Activated T-helper 1 cell treated with anti-CD3 and anti-CD28 coated beads, Interleukin-2, amount 50 U/mL, for 16 hours (primary cell): ENCODE measurements at places on chromosomes 1 and 21.

- no peak for DNase-seq
Observed at GRCh38 chr1:112449630-112449983, 53.6 kb downstream of the CTTNBP2NL start.

- no peak for DNase-seq
Observed at GRCh38 chr21:38718481-38718880, 87.2 kb upstream of the ETS2 start.

- no peak for DNase-seq
Observed at GRCh38 chr1:44424747-44425146, 19.7 kb downstream of the RNF220 start.

GRCh38 chr1:9235096-9235459, 504 bp downstream of the H6PD start:
- no peak for DNase-seq

- no peak for DNase-seq
Observed at GRCh38 chr21:43835861-43836260, 29.2 kb upstream of the AGPAT3 start.

DNA sequence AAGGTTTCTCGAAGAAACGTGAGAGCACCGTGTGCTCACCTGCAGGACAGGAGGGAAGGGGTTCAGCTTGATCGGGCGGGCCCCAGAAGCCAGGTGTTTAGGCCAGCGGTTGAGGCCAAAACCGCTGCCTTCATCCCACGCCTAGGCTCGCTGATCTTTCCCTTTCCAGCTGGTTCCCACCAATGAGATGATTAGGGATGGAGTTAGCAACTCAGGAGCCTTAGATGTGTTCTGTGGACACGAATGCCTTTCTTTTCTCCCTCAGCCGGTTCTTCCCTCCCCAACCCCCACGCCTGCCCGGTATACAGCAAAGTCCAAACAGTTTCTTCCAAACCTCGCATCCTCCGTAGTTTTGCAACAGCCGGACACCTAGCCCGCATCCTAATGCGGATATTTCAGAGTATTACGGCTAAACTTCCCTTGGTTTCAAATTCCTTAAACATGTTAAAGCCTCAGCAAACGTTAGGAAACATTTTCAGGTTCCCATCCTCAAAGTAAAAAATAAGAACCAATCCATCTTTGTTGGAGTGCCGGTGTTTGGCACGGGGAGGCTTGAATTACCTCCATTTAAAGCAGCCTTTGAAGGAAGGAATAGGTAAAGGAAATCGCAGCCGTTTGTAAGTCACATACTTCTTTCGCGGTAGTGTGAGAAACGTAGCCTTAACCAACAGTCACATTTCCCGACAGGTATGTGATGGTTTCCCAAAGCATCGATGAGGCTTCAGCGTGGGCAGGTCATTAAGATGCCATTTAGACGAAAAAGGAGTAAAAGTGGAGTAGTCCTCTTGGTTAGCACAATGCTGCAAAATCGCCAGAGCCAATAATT, 1.1 kb downstream of the LRRC8C start:
- DNase-seq = no peak

GRCh38 chr1:40951943-40952743, 27.4 kb upstream of the CTPS1 start:
- DNase-seq = peak; percentile 38

DNA sequence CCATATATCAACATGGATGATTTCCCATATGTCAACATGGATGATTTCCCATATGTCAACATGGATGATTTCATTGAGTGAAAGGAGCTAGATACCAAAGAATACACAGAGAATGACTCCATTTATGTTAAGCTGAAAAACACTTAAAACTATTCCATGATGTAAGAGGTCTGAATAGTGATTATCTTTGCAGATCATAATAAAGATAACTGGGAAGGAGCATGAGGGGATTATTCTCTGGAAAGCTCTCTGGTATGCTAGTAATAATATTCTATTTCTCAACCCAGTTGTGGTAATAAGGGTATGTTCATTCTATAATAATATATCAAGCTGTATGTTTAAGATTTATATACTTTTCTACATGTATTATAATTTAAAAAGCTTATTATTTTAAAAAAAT, 14.1 kb downstream of the SYNJ1 start:
- DNase-seq = no peak

- no peak for DNase-seq
Observed at GRCh38 chr1:20449735-20450311, 36.2 kb downstream of the CAMK2N1 start.

GRCh38 chr1:17563494-17564281, 24.2 kb downstream of the ARHGEF10L start:
- DNase-seq = no peak

- no peak for DNase-seq
Observed at GRCh38 chr1:118589238-118589846, 398.8 kb downstream of the TBX15 start.

DNA sequence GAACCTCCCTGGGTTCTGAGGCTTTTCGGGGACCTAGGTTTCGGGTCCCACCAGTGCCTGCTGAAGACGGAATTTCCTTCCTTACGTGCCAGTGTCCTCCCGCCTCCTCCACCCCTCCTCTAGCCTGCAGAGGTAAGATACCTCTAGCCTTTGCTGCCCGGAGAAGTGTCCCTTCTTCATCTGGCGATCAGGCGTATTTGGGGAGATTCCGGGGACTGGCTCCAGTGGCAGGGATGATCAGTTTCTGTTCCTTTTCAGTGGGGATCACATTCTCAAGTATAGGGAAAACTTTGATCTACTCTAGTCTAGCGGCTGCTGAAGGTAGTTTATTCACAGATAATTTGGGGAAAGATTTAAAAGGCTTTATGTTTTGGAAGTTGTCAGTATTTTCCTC, 674 bp downstream of the CEP350 start:
- no peak for DNase-seq

DNA sequence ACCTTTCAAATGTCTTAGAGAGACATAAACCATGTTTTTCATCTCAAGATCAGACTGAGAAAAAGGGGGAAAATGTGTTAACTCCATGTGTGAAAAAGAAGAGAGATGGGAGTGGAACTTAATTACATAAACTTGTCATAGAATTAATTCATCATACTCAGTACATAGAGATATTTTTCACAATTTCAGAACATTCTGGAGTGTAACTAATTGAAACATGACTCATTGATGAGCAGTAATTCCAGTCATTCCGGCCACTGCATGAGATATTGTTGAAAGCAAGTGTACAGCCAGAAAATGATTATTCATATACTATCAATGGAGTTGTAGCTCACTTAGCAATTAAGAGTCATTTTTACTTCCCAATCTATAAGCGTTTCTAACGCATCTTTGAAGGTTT, 739.3 kb downstream of the LTN1 start:
- no peak for DNase-seq

GRCh38 chr1:172670316-172670715, 11.4 kb downstream of the FASLG start:
- DNase-seq = no peak

DNA sequence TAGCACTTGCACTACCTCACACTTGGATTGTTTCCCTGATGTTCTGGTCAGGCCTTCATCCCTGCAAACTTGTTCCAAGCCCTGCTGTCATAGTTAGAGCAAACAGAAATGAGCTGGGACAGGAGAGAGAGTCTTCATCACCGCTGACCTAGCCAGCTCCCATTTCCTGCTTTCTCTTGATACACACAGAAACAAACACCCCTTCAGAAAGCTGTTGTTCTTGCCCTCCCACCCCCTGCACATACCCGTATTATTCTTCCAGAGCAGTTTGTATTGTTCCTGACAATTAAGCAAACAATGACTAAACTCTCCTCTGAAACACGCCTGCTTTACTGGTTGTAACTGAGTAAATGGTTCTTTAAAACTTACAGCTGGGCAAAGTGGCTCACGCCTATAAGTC, 2.9 kb upstream of the SYT2 start:
- DNase-seq = no peak

DNA sequence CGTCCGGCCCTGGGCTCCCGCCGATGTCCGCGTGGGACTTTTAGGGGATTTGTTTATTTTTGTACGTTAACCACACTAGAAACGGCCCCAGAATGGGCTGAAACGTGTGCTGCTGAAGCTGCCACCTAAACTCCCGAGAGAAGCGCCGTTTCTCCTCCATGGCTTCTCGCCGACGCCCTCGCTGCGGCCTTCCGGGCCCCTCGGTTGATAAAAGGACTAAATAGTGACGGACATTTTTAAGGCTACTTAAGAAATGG, 678 bp upstream of the PTTG1IP start:
- no peak for DNase-seq

- DNase-seq = no peak
Observed at GRCh38 chr1:215133532-215133931, 51.0 kb downstream of the KCNK2 start.

GRCh38 chr1:12447307-12447706, 170.7 kb downstream of the DHRS3 start:
- no peak for DNase-seq
